ENCODE measurements at places on chromosomes 2 and 18. TPM values are rescaled to one million over a fixed set of nuclear protein-coding genes. Genes with fewer than 3 reads are reported as not detected.

The TBC1D8 gene
- polyA plus RNA-seq: 4.0 TPM

The ARHGEF33 gene
- 0.06 TPM for polyA plus RNA-seq

The RPRM gene
- polyA plus RNA-seq: 0.11 TPM

The VWA3B gene
- polyA plus RNA-seq: not detected
